Endothelial cell (in vitro differentiated cells): ENCODE measurements at places on chromosomes 4 and X. TPM values are rescaled to one million over a fixed set of nuclear protein-coding genes. Genes with fewer than 3 reads are reported as not detected.

DNA sequence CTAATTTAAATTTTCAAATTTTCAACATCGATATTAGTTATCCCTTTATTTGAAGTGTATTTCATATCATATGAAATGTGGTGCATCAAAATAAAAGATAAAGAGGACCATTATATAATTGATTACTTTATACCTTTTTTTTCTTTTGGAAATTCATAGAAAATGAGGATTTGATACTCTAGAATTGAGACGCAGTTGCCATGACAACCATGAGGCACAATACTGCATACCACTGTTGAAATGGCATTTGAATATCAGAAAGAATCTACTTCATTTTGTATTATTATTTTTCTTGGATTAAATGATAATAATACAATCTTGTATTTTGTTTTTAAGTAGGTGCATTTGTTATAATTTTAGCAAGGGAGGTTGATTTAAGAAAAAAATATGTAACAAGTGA lies 323.1 kb downstream of the PCDH18 start:
- H3K36me3 ChIP-seq: no peaks in the 10 kb centered on the region
- H3K4me1 ChIP-seq: no peaks in the 10 kb centered on the region
- no peak for DNase-seq
- H3K4me3 ChIP-seq: no peak overlapping the region
- H3K27ac ChIP-seq: no peak overlapping the region

DNA sequence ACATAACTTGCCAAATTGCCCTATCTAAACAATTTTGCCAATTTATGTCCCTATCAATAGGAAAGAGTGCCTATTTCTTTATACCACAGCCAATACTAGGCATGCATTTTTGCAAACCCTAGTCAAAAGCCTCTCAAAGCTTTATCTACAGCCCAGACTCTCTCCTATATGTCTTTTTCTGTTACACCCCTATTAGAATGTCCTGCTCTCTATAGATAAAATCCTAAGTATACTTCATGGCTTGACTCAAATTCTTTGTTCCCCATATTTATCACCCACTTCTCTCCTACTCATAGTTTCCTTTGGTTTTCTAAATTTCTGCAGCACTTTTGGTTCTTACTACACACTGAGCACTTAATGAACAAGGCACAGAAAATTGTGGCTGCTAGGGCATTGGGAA lies 38.0 kb downstream of the NUP62CL start:
- H3K36me3 ChIP-seq: no peaks in the 10 kb centered on the region
- no peak for DNase-seq
- peaks cover 1% of the 10 kb centered on the region for H3K27me3 ChIP-seq
- no peaks in the 10 kb centered on the region for H3K4me1 ChIP-seq
- H3K4me3 ChIP-seq: no peak overlapping the region

GRCh38 chrX:42098900-42099299 lies 175.5 kb upstream of the CASK start:
- H3K4me1 ChIP-seq: peaks cover 6% of the 10 kb centered on the region
- H3K4me3 ChIP-seq: no peak overlapping the region
- no peak overlapping the region for H3K27ac ChIP-seq
- DNase-seq: no peak

DNA sequence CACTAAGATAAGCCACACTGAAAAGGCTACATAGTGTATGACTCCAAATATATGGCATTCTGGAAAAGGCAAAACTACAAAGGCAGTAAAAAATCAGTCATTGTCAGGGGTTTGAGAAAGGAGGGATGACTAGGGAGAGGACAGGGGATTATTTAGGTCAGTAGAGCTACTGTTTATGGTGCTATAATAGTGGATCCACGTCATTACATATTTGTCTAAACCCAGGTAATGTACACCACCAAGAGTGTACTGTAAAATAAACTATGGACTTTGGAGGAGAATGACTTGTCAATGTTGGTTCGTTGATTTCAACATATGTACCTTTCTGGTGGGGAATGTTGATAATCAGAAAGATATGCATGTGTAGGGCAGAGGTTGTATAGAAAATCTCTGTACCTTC lies 837.6 kb downstream of the FAM133A start:
- no peaks in the 10 kb centered on the region for H3K27me3 ChIP-seq
- no peaks in the 10 kb centered on the region for H3K36me3 ChIP-seq
- no peak for DNase-seq
- H3K27ac ChIP-seq: no peak overlapping the region
- H3K4me1 ChIP-seq: no peaks in the 10 kb centered on the region

DNA sequence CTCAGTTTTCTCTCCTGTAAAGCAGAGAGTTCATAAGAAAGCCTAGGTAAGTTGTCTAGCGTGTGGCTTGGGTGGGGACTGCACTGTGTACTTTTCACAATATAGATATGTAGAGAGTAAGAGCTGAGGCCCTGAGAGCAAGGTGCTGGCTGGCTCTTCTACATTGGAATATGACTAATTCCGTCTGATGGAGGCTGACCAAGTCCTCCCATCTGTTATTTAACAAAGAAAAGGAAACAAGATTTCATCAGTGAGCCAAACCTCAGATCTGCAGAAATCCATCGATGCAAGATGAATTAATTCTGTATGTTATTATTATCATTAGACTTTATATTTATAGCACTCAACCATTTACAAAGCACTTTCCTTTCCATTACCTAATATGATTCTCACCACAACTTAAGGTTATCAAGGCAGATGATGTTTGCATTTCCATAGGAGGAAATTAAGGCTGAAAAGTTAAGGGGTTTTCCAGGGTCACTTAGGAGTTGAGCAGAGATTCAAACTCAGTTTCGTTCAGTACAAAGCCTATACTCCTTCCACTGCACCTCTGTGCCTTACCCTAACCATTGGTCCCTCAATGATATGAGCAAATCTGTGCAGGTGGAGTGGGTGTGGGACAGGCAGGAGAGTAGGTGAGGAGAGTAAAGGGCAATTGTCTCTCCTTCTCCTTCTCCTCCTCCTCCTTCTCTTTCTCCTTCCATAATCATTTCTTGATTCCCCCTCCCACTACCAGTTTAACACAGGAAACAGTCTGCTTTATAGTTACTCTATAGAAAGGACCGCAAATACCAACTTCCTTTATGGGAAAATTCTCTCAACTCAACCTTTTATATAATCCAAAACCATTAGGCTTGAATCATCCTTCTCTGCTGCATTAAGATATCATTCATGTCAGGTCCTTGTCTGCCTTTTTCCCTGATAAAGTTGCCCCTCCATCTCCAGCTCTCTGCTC lies 27.6 kb upstream of the SRD5A3 start:
- no peak for DNase-seq
- H3K27ac ChIP-seq: peak overlapping the region; percentile 88
- H3K4me1 ChIP-seq: peaks cover 54% of the 10 kb centered on the region
- H3K27me3 ChIP-seq: peaks cover 5% of the 10 kb centered on the region

GRCh38 chr4:2806390-2807355 lies 13.8 kb downstream of the SH3BP2 start:
- H3K27ac ChIP-seq: no peak overlapping the region
- H3K36me3 ChIP-seq: peaks cover 3% of the 10 kb centered on the region
- DNase-seq: no peak
- peaks cover 21% of the 10 kb centered on the region for H3K4me1 ChIP-seq
- peak overlapping the region; percentile 60 for H3K4me3 ChIP-seq

- no peak overlapping the region for H3K4me3 ChIP-seq
- DNase-seq: no peak
- H3K27me3 ChIP-seq: no peaks in the 10 kb centered on the region
- no peaks in the 10 kb centered on the region for H3K4me1 ChIP-seq
- no peak overlapping the region for H3K27ac ChIP-seq
- H3K36me3 ChIP-seq: no peaks in the 10 kb centered on the region
These were observed 158.0 kb upstream of the FAT1 start for GRCh38 chr4:186881521-186882220.

DNA sequence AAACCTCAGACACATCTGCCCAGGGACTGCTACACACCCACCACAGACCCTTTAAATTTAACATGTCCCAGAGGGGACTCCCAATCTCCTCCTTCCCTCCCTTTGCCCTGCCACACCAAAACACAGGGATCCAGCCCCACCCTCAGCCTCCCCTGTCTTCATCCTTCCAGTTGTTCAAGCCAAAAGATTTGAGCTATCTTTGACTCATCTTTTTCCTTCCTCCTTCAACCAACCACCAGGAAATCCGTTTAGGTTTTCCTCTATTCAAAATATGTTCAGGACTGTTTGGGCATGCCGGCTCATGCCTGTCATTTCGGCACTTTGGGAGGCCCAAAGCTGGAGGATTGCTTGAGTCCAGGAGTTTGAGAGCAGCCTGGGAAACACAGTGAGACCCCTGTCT lies 6.9 kb upstream of the STK32B start:
- peaks cover 10% of the 10 kb centered on the region for H3K27me3 ChIP-seq
- H3K36me3 ChIP-seq: no peaks in the 10 kb centered on the region
- H3K4me1 ChIP-seq: peaks cover 15% of the 10 kb centered on the region

DNA sequence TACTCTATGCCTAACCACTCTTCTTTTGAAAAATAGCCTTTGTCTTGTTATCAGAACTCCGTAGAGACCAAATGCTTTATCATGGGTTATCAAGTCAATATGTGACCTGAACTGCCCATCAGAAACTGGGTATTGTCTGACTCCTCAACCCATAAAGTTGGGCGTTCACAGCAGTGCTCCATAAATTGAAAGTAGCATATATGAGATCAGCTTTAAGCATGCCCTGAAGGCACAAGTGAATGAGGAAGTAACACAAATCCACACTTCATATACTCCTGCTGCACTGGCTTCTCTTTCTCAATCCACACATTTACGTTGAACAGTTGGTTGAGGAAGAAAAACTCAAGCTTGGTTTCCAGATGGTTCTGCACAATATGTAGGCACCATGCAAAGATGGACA lies 1106.0 kb downstream of the STIM2 start:
- DNase-seq: no peak
- H3K27ac ChIP-seq: no peak overlapping the region
- H3K4me1 ChIP-seq: no peaks in the 10 kb centered on the region
- no peak overlapping the region for H3K4me3 ChIP-seq
- peaks cover 5% of the 10 kb centered on the region for H3K27me3 ChIP-seq

GRCh38 chr4:140497747-140498636 lies at the start of gene MGAT4D:
Gene MGAT4D, minus strand, starts transcription at chr4:140498293. Its CDS starts 71 bp downstream, at chr4:140498222.
- peaks cover 4% of the 10 kb centered on the region for H3K4me1 ChIP-seq
- H3K27me3 ChIP-seq: peaks cover 16% of the 10 kb centered on the region
- H3K4me3 ChIP-seq: peak within 1 kb of the TSS; percentile 85
- H3K36me3 ChIP-seq: peaks cover 4% of the 10 kb centered on the region
- peak within 1 kb of the TSS; percentile 20 for H3K27ac ChIP-seq
- peak; percentile 34 for DNase-seq

GRCh38 chrX:19672222-19672812 lies 157.0 kb upstream of the MAP3K15 start:
- H3K36me3 ChIP-seq: no peaks in the 10 kb centered on the region
- H3K27me3 ChIP-seq: no peaks in the 10 kb centered on the region
- no peak for DNase-seq
- H3K27ac ChIP-seq: no peak overlapping the region
- H3K4me1 ChIP-seq: peaks cover 25% of the 10 kb centered on the region

DNA sequence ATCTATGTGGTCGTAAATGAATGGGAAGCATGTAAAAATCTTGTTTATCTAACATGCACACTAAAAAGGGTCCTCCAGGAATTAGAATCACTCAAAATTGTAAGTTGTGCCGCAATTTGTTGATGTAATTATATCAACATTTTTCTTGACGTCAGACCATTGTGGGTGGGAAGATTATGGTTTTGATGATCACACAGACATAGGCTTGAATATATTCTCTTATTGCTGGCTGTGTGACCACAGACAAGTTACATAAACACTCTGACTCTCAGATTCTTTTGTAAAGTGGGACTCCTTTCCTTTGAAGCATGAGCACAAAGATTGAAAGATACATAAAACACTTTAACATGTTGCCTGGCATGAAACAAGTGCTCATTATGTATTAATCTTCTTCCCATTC lies 51.5 kb downstream of the IL1RAPL1 start:
- H3K27me3 ChIP-seq: no peaks in the 10 kb centered on the region
- no peaks in the 10 kb centered on the region for H3K36me3 ChIP-seq
- H3K27ac ChIP-seq: no peak overlapping the region
- no peak overlapping the region for H3K4me3 ChIP-seq
- DNase-seq: no peak
- no peaks in the 10 kb centered on the region for H3K4me1 ChIP-seq

DNA sequence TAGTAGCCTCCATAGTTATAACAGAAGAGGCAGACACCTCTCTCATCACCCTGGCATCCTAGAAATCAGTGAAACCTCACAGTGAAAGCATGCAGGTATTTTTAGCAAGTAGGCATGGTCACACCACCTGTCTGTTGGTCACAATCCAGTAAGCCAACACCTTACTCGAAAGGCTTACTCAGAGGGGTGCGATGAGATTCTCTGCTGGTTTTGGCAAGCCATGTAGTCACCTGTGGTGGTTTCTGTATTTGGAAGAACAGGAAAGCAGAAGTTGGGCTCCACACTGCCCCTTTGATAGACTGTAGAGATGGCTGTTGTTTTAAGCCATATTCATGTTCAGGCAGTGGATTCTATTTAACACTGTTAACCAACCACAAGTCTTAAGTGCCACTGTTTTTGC lies 134.7 kb downstream of the DCLK2 start:
- H3K27ac ChIP-seq: no peak overlapping the region
- no peak overlapping the region for H3K4me3 ChIP-seq
- peaks cover 26% of the 10 kb centered on the region for H3K4me1 ChIP-seq
- no peaks in the 10 kb centered on the region for H3K36me3 ChIP-seq
- peaks cover 1% of the 10 kb centered on the region for H3K27me3 ChIP-seq

- no peak overlapping the region for H3K4me3 ChIP-seq
- DNase-seq: no peak
- H3K36me3 ChIP-seq: no peaks in the 10 kb centered on the region
These were observed 61.8 kb downstream of the MAGED1 start for GRCh38 chrX:51955200-51955599.

- no peaks in the 10 kb centered on the region for H3K36me3 ChIP-seq
- DNase-seq: no peak
- no peaks in the 10 kb centered on the region for H3K4me1 ChIP-seq
- no peak overlapping the region for H3K27ac ChIP-seq
These were observed 31.6 kb downstream of the TKTL1 start for GRCh38 chrX:154327038-154327820.

- H3K27me3 ChIP-seq: peaks cover 1% of the 10 kb centered on the region
- peaks cover 4% of the 10 kb centered on the region for H3K36me3 ChIP-seq
- DNase-seq: no peak
These were observed 61.7 kb upstream of the CBR4 start for GRCh38 chr4:169071747-169072146.

DNA sequence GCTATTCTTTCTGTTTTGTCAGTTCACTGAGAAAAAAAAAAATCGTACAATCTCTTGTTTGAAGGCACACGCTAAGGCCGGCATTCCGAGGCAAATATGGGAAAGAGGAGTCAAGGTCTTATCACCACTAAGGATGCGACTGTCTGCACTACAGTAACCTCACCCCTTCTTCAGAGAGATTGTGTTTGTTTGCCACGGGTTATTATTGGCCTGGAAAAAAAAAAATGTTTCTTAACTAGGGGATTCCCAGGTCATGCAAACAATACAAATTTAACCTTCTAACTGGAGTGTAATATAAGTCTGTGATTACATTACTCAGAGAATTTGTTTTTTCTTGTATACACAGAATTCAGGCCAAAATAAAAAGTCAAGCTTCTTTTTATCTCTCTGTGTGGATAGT lies 168.3 kb downstream of the TMA16 start:
- DNase-seq: no peak
- H3K27me3 ChIP-seq: no peaks in the 10 kb centered on the region
- no peaks in the 10 kb centered on the region for H3K36me3 ChIP-seq
- no peak overlapping the region for H3K4me3 ChIP-seq
- H3K27ac ChIP-seq: no peak overlapping the region

The FAM199X gene
- total RNA-seq: 23.2 TPM

The CENPVL2 gene
- not detected for total RNA-seq

The STK26 gene
- 29.7 TPM for total RNA-seq

The MAGEA2 gene
- total RNA-seq: 3.5 TPM

The TMPRSS11E gene
- 1.3 TPM for total RNA-seq

The F8 gene
- total RNA-seq: 4.5 TPM

The HPSE gene
- 41.0 TPM for total RNA-seq

The EVC2 gene
- total RNA-seq: 7.4 TPM

The DIPK2B gene
- total RNA-seq: 286 TPM
